ENCODE measurements at places on chromosomes 11 and 22.

GRCh38 chr11:121246021-121246768 lies 46.4 kb upstream of the SC5D start:
- DNase-seq = no peak

DNA sequence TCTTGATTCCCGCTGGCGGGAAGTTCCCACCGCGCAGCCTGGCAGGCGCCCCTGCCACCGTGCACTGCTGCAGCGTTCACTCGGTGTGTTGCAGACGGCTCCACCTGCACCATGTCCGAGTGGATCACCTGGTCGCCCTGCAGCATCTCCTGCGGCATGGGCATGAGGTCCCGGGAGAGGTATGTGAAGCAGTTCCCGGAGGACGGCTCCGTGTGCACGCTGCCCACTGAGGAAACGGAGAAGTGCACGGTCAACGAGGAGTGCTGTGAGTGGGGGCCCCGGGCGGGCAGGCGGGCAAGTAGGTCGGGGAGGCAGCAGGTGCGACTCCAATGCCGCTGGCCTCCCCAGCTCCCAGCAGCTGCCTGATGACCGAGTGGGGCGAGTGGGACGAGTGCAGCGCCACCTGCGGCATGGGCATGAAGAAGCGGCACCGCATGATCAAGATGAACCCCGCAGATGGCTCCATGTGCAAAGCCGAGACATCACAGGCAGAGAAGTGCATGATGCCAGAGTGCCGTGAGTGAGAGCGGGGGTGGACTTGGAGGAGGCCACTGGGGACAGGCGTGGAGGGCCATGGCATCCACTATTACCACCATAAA lies 99.7 kb downstream of the RRAS2 start:
- DNase-seq = no peak

- DNase-seq = no peak
These were observed 9.2 kb downstream of the CDPF1 start for GRCh38 chr22:46240907-46241306.

DNA sequence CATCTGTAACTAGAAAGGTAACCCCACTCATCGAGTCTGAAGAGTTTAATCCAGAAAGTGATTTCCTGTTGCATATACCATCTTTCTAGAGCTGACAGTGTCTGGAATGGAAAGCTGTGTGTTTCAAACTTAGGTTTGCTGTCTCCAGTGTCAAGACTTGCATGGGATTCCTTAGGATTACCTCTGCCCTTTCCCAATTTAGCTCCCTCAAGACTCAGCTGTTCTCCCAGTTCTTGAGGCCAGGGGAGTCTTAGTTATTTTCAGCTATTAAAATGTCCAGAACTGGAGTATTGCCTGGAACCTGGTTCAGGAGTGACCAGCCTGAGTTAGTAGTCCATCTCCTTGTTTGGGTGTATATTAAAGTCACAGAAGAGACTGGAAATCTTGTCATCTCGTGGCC lies 25.0 kb upstream of the LDHA start:
- no peak for DNase-seq

DNA sequence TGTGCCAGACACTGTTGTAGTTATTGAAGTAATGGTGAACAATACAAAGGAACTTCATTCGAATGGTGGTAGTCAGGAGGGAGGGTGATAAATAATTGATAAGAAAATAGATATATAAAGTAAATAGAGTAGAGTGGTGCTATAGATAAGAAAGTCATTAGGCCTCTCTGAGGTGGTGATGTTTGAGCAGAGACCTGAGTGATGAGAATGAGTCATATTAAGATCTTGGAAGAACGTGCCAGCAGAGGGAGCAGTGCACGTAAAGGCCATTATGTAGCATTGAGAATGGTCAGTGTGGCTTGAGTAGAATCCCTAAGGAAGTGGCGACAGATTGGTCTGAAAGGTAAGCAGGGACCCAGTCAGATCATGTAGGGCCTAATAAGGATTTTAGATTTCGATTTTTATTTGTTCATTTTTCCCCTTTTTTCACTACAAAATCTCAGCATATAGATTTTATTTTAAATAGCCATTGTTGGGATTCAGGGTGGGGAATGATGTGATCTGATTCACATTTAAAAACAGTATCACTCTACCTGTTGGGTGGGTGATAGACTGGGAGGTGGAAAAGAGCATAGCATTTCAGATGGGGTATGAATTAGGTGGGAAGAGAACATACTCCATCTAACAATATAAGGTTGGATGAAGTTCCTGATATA lies 44.7 kb downstream of the CCDC90B start:
- no peak for DNase-seq

DNA sequence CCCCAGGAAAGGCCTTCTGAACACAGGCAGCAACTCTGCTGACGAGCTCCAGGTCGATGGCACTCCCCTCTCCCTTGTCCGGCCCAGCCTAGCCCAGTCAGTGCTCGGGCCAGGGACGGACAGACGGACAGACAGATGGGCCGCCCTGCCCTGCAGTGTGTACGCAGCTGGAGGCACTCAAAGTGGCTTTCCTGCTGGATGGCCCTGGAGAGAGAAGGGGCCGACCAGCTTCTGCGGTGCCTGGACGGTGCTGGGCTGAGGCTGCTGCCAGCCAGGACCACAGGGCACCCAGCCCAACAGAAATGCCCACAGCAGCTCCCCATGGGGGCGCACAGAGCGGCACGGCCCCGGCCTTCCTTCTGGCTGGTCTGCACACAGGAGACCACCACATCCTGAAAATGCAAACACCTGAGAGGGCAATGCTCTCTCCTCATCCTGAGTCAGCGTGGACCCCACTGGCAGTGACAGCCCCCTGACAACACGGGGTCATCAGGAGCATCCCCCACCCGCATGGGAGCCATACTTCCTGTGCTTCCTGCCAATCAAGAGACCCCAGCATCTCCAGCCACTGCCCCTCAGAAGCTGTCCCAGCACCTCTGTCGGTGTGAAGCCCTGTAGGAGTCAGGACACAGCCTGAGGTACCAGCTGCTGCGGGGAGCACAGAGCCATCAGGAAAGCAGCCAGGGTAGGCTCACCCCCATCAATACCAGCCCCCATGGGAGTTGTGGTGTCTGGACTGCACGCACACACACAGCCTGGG lies 692 bp upstream of the MOB2 start:
- DNase-seq = no peak

Measured in stimulated activated CD4-positive, alpha-beta T cell treated with anti-CD3 and anti-CD28 coated beads, Interleukin-15, amount 100 ng/mL, for 1 hour (primary cell).